ENCODE measurements at places on chromosomes 12 and 14.

- no peak for DNase-seq
Observed at GRCh38 chr14:76984787-76985375, 43.6 kb downstream of the IRF2BPL start.

- no peak for DNase-seq
Observed at GRCh38 chr12:44078273-44078672, 242.4 kb downstream of the TMEM117 start.

- no peak for DNase-seq
Observed at GRCh38 chr12:100171248-100171647, 28.6 kb upstream of the BLTP3B start.

- no peak for DNase-seq
Observed at GRCh38 chr12:4829161-4829792, 80.4 kb upstream of the KCNA1 start.

- DNase-seq = no peak
Observed at GRCh38 chr14:30935445-30935844, 61.1 kb downstream of the COCH start.

DNA sequence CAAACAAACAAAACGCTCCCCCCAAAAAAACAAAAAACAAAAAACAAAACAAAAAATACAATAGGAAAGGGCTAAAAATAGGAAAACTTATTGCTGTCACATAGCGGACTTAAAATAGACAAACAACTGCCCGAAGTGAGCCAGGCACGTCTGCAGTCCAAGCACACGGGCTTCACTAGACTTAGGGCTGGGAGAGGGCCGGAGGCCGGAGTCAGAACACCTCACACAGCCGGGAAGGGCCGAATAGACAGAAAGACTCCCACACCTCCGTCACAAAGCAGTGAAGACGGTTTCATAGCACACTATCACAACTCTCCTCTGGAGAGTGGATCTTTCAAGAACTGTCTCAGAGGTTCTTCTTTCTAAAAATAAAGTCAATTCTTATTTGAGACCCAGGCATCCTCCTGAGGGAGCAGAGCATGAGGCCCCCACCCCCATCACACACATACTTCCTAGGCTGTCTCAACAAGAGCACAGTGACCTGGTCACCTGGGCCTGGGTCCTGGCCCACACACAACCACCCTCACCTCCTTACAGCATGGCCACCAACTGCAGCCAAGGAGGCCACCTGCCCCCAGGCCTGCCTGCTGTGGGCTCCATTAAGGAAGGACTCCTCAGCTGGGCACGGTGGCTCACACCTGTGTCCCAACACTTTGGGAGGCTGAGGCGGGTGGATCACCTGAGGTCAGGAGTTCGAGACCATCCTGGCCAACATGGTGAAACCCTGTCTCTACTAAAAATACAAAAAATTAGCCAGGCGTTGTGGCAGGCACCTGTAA lies 6.7 kb downstream of the BAG5 start:
- no peak for DNase-seq

DNA sequence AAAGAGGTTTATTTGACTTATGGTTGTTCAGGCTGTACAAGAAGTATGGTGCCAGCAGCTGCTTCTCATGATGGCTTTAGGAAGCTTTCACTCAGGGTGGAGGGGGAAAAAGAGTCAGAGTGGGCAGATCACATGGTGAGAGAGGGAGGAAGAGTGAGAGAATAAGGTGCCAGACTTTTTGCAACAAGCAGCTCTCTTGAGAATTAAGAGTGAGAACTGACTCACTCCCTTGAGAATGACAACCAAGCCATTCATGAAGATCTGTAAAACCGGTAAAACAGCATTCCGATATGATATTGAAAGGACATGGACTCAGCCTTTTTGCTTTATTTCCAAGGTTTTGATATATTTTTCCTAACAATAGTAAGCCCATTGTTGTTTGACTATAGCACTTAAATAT lies 501.2 kb downstream of the GALC start:
- no peak for DNase-seq

DNA sequence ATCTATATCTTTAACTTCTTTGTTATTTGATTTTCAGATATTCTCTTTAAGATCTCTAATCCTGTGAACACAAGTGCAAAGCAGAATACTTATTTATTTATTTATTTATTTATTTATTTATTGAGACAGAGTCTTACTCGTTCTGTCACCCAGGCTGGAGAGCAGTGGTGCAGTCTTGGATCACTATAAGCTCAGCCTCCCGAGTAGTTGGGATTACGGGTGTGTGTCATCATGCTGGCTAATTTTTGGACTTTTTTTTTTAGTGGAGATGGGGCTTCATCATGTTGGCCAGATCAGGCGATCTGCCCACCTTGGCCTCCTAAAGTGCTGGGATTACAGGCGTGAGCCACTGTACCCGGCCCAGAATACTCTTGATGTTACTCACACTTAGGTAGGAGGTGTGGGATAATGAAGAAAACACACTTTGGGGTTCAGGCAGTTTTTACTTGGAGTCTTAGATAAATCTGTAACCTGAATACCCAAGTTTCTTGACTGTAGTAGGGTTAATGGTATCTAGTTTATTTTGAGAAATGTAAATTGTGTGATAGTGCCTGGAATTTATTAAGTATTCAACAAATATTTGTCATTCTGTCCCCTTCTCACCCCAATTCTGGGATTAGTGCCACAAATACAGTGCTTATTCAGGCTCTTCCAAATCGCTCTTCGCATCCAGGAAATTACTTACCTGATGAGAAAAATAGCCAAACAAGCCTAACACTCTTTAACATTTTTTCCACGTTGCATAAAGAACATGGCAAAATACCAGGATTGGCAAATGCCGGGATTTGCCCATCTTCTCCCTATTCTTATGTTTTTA lies 33.0 kb downstream of the METAP2 start:
- DNase-seq = no peak

DNA sequence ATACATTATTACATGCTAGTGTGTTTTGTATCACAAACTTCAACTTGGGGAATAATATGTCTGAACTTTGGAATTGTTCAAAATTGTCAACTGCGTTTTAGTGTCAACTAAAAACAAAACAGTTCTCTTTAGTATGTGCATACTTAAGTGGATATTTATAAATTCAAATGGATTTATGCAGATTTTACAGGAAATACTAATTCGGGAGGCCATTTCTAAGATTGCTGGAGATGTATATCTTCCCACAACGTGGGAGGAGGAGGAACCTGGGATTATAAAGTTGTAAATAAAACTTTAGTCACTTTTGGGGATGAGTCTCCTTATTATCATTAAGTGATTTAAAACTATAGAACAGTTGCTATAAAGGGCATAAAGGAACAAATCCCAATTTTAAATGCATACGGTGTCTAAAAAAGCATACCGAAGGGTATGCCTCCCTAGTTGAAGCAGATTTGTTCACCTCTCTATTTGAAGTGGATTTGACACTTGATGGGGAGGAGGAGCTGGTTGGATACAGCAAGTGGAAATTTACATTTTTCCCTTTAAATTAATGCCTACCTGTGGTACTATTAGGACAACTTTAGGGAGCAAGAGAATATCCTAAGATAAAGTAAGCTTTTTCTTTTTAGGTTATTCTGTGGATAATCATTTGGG lies 2.7 kb downstream of the PDE3A start:
- no peak for DNase-seq

- DNase-seq = no peak
Observed at GRCh38 chr14:31544816-31545215, 16.4 kb upstream of the NUBPL start.

- no peak for DNase-seq
Observed at GRCh38 chr14:74518221-74518620, 24.7 kb downstream of the ISCA2 start.

GRCh38 chr14:87971010-87971409 lies 22.0 kb downstream of the GALC start:
- DNase-seq = no peak

- DNase-seq = no peak
Observed at GRCh38 chr12:127810041-127810440, 456.9 kb upstream of the TMEM132C start.

- no peak for DNase-seq
Observed at GRCh38 chr14:91143862-91144261, 30.0 kb downstream of the DGLUCY start.

DNA sequence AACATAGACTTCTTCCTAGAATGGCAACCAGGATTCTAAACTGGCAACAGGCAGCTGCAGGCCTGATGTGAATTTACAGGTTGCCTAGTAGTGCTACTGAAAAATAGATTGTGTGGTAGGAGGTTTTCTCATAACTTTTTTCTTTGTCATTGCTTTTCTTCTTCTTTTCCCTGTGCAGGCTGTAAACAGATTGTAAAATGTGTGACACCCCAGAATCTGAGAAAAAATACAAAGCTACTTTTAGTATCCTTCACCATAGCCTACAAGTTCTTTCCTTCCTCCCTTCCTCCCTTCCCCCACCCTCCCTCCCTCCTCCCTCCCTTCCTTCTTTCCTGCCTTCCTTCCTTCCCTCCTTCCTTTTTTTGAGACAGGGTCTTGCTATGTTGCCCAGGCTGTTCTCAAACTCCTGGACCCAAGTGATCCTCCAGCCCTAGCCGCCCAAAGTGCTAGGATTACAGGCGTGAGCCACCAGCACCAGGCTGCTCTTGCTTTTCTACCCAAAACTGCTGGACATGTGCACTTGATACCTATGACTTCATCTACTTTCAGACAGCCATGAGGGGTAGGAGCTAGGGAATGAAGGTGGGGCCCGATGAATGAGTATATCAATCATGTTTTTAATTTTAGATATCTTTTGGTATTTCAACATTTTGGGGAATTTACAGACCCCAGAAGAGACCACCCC lies 114.2 kb upstream of the EEA1 start:
- DNase-seq = no peak

DNA sequence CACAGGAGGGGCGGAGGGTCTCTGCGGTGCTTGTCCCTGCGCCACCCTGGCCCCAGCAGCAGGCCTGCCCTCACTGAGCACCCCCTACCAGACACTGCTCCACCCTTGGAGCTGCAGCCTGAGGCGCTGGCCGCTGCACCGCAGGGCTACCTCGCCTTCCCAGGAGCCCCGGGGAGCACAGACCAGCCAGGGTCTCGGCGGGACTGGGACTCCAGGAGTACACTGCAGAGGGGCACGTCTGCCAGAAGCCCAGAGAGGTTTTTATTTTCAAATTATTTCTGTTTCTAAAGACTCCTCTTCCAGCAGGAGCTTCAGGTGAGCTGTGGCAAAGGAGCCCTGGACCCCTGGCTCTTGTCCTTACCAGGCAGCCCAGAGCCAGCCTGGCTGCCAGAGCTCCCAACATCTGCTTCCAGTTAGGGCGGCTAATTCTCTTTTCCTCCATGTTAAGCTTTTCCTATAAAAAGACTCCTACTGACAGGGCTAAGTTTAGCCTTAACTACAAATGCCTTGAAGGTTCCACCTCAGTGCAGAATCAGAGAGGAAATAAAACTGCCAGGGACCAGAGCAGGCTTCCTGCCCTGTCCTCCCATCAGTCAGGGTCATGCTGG lies 26.4 kb downstream of the DEGS2 start:
- no peak for DNase-seq
